Activated CD4-positive, CD25-positive, alpha-beta regulatory T cell treated with anti-CD3 and anti-CD28 coated beads, Interleukin-2, amount 50 U/mL, for 72 hours (primary cell): ENCODE measurements at places on chromosomes 11 and 22.

GRCh38 chr11:70581991-70582885 is 183.9 kb downstream of the CTTN start:
- no peak for DNase-seq

- DNase-seq: no peak
These were observed 73.7 kb downstream of the MN1 start for GRCh38 chr22:27727673-27728451.

- DNase-seq: no peak
These were observed 17.1 kb upstream of the VWA5A start for GRCh38 chr11:124098141-124098540.

DNA sequence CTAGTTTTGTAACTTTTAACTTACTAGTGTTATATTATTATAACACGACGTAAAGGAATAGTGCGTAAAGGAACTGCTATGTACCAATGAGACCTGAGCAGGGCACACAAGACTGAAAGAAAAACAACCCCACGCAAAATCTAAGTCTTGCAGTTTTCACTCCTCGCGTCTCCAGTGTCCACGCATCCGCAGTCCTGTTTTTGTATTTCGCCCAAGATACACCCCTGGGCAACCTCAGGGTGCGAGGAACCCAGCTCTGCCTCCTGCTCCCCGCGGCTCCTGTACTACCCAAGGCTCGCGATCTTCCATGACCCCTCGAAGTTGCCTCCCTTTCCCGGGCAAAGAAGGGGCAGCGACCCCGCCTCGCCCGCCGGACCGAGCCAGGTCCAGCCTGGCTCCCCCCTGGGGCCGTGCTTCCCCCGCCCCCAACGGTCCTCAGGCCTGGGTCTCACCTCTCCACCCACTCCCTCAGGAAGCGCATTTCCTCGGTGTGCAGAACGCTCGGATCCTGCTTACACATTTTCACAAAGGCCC is 393 bp downstream of the ST13 start:
- no peak for DNase-seq

DNA sequence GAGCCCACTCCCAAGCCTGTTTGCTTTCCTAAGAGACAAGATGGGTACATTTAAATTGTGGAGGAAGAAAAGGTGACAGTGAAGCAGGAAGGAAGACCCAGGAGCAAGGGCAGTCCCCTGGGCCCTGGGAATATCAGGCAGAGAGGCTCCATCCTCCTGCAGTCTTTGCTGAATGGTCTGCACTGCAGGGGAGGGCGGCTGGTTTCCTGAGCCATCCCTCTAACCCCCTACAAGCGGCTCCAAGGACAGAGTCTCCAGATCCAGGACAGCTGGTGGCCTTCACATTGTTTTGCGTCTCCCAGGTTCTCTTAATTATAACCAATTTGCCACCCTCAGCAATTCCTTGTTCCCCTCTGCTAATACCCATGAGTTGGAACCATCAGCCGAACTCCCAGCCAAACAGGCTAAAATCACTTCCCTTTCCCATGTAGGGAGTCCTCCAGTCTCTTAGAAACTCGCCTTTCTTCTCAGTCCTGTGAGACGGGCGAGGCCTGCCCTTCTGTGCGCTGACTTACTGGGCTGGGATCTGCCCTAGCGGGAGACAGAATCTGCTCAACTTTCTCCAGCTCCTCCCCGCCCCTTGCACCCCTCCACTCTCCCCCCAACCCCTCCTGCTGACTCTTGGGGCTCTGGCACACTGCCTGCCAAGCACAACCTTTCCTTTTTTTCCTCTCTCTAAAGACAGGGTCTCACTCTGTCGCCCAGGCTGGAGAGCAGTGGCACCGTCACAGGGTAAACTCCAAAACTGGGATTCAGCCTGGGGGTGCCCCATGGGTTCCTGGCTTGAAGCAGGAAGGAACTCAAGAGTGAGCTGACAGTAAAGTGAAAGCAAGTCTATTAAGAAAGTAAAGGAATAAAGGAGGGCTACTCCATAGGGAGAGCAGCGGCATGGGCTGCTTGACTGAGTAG is 53.4 kb upstream of the EMID1 start:
- no peak for DNase-seq

- DNase-seq: no peak
These were observed 5.0 kb downstream of the RPS19BP1 start for GRCh38 chr22:39527481-39527961.

DNA sequence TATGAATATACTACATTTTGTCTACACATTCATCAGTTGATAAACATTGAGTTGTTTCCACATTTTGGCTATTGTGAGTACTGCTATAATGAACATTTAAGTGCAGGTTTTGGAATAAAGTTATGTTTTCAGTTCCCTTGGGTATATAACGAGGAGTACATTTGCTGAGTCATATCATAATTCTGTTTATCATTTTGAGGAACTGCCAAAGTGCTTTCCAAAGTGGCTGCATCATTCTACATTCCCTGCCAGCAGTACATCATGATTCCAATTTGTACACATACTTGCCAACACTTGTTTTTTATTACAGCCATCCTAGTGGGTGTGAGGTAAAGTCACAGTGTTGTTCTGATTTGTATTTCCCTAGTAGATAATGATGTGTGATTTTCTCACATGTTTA is 1458.6 kb upstream of the TENM4 start:
- no peak for DNase-seq

DNA sequence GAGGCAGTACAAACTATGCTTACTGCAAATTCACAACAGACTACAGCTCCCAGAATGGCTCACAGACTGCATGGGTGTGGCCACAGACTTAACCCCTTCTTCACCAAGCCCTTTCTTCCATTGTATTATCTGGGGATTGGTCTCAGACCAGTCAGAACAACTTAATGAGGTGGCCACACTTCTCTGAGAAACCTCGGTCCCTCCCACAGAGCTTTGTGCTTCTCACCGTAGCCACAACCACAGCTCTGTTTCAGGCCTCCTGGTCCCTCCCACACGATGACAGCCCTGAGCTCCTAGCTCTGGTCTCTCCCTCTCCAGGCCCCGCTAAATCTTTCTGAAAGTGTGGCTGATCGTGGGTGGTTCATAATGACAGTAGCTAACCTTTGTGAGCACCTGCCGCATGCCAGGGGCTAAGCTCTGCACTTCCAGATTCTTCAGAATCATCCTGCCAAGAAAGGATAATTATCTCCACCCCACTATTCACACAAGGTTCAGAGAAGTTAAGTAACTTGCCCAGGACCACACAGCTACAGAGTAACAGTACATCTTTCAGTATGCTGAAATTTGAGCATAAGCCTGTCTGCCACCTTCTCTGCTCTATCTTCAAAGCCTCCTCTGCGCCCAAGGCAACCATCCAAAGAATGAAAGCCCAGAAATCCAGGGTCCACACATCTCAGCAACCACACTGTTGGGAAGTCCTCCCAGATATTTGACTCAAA is 5.4 kb downstream of the PDE2A start:
- DNase-seq: peak; percentile 40

DNA sequence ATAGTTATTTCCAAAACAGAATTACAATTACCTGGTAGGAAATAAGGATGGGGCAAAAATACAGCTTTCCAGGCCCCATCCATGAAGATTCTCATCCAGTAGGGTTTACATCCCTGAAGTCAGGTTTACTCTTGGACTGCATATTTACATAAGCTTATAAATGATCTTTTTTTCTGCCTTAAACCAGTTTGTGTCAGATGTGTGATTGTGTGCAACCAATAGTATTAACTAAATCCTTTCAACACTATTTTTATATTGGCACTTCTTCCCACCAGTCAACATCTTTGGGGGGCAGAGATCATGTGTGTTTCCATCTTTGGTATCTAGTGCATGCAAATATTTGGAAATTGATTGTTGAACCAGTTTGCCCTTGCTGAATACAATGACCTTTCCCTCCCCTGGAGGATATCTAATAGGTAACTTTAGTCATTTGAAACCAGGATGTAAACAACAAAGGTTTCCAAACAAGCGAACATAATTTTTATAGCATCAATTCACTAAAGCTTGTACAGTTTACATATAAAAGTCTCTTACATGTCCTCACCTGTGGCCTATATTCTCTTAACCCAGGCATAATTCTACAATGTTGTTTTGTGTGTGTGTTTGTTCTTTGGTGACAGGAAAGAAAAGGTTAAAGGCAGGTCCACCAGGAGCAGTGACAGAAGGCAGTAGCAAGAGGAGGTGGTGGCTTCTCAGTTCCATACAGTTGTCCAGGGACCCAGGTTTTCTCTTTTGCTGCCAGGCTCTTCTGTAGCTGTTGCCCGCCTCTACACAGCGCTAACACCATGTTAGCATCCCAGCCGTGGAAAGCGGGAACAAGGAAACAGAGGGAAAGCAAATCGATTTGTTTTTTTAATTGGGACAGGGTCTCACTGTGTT is 1.7 kb upstream of the ME3 start:
- DNase-seq: no peak

- DNase-seq: no peak
These were observed 896.9 kb downstream of the KCNA4 start for GRCh38 chr11:29119707-29120618.

DNA sequence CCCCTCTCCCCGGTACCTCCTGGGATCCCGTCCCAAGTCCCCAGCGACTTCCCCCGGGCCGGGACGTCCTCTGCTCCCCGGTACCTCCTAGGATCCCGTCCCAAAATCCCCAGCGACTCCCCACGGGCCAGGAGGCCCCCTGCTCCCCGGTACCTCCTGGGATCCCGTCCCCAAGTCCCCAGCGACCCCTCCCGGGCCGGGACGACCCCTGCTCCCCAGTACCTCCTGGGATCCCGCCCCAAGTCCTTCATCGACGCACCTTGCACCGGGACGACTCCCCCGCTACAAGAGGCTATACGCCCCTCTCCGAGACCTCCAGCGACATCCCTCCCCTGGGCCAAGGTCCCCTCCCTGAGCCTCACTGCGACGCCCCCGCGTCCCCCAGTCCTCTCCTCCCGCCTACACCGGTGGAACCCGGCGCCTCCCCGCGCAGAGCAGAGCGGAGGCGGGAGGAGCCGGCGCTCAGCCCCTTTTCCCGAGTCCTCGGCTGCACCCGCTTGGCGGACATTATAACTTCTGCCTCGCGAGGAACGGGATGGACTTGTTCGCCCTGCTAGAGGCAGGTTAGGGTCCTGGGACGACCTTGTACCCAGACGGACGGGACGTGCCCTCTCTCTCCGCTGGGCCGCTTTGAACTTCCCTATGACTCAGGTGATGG is 912 bp downstream of the KREMEN1 start:
- no peak for DNase-seq

GRCh38 chr11:73047773-73048371 is 94.2 kb downstream of the FCHSD2 start:
- no peak for DNase-seq

DNA sequence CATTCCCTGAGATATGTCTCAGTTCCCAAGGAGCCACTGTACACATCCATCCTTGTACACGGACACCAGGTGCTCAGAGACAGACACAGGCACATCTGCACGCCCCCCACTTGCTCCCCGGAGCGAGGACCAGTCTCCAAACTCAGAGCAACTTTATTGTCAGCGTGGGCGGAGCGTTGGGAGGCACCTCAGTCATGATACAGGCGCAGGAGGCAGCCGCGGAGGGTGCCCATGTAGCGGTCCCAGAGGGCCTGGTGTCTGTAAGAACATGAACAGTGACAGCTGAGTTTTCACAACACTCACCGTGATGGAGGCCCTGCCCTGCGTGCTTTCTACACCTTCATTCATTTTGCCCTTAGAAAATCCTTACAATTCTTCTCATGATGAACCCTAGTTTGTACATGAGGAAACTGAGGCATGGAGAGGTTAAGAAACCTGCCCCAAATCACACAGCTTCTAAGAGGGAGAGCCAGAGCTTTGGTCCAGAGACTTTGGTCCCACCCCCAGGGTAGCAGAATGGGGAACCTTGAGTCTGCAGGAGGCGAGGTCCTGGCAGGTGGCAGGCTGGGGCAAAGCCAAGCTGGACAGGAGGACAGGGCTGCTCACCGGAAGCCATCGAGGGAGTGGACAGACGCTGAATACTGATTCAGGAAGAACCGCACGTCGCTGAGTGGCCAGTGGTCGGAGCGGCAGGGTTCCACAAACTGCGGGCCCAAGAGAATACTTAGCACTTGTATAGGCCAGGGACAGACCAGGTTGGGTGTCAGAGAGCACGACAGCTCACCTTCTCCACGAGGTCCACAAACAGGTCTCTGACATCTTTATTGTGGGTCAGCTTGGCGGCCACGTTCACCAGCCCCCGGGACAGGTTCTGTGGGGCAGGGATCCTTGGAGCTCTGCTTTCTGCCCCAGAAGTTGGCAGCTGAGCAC is 4.2 kb downstream of the FIBP start:
- DNase-seq: no peak

DNA sequence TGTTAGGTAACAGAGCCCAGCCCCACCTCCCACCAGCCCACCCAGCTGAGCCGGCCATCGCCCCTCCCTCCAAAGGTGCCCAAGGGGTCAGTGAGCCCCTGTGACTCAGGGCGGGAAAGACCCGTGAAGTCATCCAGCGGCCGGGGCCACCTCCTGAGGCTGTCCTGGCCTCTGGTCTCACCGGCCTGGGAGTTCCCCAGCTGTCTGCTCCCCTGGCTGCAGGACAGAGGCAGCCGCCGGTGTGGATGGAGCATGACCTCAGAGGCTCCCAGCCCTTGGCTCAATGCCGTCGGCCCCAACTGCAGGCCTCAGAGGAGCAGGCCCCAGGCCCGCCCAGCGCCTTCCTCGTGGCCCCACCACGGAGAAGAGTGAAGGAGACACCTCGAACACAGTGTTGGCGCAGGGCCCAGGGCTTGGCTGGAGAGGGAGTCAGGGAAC is 28.7 kb downstream of the RPL3 start:
- no peak for DNase-seq

GRCh38 chr22:19169002-19169946 is 9.3 kb downstream of the SLC25A1 start:
- no peak for DNase-seq

DNA sequence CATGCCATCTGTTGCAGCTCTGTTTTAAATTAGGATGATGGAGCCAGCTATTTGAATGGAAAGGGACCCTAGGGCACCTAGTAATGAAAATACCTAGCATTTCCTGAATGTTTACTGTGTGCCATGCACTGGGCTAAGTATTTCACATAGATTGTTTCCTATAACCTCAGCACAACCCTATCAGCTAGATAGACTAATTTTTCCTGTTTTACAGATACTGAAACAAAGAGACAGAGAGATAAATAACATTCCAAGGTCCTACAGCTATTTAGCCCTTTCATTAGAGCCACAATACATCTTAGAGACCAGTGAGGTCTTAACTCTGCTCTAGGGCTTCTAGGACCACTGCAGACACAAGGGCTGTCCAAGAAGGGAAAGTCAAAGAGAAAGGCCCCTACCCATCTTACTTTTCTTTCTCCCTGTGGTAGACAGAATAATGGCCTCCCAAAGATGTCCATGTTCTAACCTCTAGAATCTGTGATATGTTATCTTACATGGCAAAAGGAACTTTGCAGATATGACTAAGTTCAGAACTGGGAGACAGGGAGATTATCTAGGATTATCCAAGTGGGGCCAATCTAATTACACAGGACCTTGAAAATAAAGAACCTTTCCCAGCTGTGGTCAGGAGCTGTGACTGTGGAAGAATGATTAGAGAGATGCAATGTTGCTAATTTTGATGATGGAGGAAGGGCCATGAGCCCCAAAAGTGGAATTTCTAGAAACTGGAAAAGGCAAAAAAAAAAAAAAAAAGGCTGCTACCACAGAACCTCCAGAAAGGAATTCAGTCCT is 157.0 kb downstream of the CCDC34 start:
- no peak for DNase-seq
